Fibroblast of the aortic adventitia (primary cell): ENCODE measurements at places on chromosomes 12 and 14. TPM values are rescaled to one million over a fixed set of nuclear protein-coding genes. Genes with fewer than 3 reads are reported as not detected.

GRCh38 chr12:47102406-47102805 lies 22.6 kb upstream of the AMIGO2 start:
- DNase-seq: no peak

DNA sequence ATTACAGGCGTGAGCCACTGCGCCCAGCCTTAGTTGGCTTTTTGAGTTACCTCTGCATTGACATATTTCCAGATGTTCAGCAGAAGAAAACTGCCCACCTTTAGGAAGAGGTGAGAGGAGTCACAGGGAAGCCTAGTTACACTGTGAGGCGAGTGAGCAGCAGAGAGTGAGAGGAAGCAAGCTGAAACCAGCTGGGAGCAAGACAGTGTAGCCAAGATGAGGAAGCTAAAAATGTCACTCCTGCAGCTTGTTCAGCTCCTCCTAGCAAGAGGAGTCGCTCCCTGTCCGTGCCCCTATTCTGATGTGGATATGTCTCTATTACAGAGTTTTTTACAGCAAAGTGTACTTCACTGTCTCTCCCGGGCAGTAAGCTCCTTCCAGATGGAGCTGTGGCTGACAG lies 127.6 kb downstream of the GXYLT1 start:
- DNase-seq: no peak

GRCh38 chr12:29282031-29282816 lies 98.7 kb downstream of the ERGIC2 start:
- DNase-seq: no peak

GRCh38 chr12:58268069-58268468 lies 326.7 kb downstream of the ATP23 start:
- peak; percentile 47 for DNase-seq

- DNase-seq: peak; percentile 44
These were observed 1.9 kb downstream of the PRKD1 start for GRCh38 chr14:29925736-29926135.

DNA sequence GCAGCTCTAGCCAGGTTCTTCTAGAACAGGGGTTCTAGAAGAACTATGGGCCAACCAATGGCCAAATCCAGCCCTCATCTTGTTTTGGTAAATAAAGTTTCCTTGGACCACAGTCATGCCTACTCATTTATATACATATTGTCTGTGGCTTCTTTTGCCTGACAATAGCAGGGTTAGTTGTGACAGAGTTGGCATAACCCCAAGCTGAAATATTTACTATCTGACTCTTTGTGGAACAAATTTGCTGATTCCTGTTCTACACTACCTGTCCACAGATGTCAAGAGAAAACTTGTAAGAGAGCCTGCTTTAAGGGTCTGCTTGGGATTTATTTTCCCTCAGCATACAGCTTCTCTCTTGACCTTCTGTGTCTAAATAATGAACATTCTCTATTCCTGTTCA lies 289.0 kb downstream of the KSR2 start:
- no peak for DNase-seq

The DPF3 gene
- total RNA-seq: 1.3 and 16.3 TPM in 2 replicates

The RNU4-1 gene
- total RNA-seq: under 0.01 TPM in 2 replicates
